ENCODE measurements at places on chromosomes 3 and 15.

DNA sequence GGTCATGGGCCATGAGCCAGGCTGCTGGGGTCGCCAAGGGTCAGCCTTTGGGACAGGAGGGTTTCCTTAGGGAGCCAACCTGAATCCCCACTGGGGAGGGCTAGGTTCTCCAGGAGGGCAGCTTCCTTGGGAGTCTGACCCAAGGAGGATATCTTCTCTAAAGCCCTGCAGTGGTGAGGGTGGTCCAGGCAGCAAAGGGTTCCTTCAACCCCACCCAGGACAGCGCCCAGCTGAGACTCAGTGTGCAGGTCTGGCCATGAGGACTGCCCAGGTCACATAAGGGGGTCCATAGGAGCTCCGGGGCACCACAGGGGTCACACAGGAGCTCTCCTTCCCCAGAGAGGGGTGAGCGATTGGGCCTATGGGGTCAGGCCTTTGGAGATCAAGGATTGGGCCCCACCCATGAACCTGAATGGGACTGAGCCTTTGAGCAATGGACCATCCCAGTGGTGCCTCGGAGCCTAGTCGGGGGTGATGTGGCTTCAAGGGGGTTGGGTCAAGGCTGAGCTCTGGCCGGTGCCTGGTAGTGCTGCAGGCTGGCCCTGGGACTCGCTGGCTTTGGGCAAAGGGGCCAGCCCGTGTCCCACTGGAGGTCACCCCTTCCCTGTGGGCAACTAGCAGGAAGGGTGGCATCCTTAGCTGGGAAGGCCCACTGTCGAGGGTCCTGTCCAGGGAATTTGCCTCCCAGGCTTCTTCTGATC, 216.5 kb downstream of the SNRPN start:
- no peak for DNase-seq

DNA sequence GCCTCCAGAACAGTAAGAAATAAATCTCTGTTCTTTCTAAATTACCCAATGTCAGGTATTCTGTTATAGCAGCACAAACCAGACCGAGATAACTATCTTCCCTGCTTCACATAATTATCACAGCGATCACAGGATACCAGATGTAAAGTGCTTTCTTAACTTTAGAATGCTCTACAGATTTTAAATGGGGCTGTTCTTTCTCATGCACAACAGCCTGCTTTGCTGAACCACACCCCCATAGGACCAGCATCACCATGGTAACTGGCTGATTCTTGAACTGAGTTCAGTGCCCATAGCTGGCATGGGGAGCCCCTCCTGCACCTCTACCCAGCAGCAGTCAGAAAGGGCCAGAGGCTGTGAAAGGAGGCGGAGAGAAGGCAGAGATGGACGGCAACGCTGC, 7.8 kb downstream of the CD80 start:
- no peak for DNase-seq

DNA sequence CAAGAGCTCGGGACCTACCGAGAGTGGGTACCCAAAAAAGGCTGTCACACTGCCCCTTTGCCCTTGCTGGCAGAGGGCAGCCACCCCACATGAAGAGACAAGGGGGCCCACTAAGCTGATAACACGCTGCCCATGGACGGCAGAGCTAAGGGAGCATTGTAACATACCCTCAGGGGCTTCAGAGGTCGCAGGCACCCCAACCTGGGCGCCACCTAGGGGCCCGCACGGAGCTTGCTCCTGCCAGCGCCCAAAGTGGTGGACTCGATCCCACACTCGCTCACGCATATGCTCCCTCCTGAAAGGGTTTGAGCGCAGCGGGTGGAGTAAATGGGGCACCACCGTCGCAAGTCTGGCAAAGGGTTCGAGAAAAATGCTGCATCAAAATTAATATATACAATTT, 975.4 kb downstream of the ZPLD1 start:
- DNase-seq = no peak

DNA sequence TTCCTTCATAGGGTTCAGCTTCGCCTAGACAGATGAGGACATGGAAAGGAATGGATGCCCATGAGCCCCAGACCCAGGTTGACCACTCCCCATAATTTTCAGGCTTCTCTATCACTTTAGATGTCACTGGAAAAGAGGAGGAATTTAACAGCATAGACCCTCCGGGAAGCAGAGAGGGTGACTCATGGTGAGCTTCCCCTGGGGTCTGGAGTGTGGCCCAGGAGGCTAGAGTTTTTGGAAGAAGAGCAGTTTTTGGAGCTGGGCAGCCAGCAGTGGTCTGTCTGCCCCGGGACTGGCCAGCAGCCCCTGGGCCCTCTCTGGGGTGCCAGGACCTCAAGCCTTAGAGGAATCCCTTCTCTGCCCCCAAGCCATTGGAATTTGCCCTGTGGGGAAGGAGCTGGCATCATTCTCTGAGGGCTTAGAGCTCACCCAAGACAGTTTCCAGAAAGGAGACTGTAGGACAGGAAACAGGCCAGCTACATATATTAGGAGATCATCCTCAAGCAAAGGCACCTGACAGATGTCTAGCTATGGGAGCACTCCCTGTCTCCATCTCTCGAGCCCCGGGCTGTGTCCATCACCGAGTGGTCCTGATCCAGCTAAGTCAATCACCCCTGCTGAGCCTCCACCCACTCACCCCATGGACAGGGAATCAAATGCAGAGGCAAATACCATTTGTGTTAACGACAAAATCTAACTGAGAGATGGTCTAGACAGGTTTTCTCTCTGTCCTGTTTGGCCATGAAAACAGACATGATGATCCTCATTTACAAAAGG, 67.3 kb downstream of the MEGF11 start:
- DNase-seq = no peak

DNA sequence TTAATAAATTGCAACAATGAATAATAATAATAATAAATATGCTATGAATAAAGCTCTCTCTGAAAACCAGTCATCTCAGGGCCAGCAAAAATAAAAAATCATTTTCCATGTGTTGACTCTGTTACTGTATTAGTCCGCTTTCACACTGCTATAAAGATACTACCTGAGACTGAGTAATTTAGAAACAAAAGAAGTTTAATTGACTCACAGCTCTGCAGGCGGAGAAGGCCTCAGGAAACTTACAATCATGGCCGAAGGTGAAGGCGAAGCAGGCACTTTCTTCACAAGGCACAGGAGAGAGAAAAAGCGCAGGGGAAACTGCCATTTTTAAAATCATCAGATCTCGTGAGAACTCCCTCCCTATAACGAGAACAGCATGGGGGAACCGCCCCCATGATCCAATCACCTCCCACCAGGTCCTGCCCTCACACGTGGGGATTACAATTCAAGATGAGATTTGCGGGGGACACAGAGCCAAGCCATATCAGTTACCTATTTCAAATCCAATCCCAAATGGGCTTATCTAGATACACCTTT, 224.1 kb downstream of the IGSF11 start:
- DNase-seq = no peak

- no peak for DNase-seq
Observed at GRCh38 chr3:127565711-127566110, 24.8 kb downstream of the TPRA1 start.

DNA sequence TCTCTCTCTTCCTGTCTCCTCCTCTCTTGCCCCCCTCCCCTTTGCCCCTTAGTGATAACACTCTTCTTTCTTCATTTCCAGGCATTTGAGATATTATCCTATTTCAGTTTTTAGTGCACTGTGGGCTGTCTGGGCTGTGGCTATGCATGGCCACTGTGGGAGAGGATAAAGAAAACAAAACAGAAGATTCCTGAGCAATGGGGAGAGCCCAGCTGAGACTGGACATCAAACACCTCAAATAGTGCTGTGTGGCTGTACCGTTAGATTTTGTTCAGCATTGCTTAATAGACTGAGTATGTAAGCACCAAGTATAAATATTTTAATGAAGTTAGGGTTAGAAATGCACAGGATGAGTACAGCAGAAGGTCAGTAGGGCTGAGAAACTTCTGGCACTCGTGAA, 7.9 kb upstream of the GBE1 start:
- DNase-seq = no peak

DNA sequence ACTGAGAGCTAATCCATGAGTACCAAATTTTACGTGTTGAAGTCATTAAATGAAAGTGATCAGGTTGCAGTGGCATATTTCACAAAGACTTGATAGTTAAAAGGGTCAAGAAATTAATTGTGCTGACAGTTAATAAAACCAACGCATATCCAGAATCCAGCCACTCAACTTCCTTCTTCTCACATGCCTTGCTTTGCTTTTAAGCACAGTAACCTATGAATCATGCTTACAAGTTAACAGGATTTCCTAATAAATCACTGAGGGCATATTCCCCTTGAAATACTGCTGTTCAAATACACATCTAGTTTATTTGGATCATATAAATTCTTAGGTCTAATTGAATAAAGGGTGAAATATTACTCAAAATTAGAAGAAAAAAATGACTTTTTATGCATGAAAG, 801.5 kb upstream of the EPHA6 start:
- DNase-seq = no peak

DNA sequence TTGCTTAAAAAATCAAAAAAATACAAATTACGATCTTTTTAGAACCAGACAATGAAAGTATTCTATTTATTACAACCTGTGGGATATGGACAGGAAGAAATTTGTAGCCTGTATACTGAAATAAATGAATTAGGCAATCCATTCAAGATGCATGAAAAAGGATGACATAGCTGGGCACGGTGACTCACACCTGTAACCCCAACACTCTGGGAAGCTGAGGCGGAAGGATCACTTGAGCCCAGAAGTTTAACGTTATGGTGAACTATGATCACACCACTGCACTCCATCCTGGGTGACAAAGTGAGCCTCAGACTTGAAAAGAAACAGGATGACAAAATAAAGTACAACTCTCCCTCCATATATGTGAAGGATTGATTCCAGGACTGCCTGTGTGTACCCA, 74.1 kb downstream of the MSL2 start:
- DNase-seq = no peak

GRCh38 chr3:187398955-187399354, 30.8 kb downstream of the RTP4 start:
- no peak for DNase-seq

DNA sequence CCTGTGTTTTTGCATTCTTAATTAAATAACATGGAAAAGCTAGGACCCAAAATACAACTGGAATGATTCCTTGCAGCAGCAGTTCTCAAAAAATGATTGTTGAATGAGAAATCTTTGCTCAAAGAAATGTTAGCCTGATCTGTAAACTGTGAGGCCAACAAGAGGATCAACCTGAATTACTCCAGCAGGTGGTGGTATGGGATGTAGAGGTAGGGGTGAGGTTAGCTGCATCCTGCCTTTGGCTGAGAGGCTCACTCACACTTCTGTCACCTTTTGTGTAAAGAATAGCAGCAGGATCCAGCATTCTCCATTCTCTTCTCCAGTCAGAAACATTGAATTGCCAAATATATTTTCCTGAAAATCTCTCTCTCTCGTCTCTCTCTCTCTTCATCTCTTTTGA, 26.5 kb upstream of the FAM98B start:
- DNase-seq = no peak

DNA sequence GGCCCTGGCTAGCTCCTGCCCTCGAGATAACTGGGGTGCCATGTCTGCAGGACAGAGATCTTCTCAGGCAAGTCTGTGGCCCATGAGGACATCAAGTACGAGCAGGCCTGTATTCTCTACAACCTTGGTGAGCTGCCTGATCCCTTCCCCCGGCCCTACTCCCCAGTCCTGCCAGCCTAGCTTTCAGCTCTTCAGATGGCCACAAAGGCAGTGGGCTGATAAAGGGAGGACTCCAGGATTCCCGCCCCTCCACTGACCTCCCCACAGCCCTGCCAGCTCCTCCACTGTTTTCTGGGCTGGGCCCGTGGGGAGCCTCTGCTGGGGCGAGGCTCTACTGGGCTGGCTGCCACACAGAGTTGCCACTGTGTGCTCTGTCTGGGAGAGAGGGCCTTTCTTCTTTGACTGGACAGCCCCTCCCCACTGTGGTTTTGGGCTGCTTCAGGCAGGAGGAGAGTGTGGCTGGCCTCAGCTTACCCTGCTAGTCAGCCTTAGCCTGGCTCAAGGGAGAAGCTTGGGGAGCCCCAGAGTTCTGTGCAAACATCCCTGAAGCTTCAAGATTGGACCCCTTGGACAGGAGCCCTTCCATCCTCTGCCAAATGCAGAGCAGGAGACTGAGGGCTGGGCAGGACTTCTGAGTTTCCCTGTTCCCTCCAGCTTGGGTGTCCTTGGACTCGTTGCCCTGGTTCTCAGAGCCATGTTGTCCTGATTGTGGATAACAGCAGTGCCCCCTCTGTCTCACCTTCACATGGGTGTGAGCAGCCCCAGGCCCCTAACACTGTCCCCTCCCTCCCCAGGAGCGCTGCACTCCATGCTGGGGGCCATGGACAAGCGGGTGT, 24.4 kb downstream of the PTPN23 start:
- no peak for DNase-seq

GRCh38 chr3:66537735-66538134, 36.9 kb upstream of the LRIG1 start:
- no peak for DNase-seq

DNA sequence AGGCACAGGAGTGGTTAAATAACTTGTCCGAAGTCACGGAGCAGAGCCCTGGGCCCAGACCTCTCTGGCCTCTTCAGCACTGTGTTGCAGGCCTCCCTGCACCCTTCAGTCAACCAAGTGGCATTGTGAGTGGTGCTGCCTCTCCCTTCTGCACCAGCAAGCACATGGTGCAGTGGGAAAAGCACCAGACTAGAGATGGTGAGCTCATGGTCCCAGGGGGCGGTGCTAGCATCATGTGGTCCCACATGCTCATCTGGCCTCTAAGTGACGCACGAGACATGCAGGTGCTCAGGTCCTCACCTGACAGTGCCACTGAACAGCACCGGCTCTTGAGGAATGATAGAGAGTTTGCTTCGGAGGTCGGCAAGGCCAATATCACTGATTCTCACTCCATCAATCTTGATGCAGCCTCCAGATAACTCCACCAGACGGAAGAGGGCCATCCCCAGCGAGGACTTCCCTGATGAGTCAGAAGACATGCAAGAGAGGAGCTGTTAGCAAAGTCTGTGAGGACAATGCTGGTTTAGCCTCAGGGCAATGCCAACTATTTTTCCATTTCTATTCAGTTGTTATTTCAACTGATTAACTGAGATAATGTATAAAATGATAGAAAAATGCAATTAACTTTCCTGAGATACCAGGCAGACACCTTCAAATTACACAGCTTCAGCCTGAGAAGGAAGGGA, 53.1 kb upstream of the PARL start:
- no peak for DNase-seq

DNA sequence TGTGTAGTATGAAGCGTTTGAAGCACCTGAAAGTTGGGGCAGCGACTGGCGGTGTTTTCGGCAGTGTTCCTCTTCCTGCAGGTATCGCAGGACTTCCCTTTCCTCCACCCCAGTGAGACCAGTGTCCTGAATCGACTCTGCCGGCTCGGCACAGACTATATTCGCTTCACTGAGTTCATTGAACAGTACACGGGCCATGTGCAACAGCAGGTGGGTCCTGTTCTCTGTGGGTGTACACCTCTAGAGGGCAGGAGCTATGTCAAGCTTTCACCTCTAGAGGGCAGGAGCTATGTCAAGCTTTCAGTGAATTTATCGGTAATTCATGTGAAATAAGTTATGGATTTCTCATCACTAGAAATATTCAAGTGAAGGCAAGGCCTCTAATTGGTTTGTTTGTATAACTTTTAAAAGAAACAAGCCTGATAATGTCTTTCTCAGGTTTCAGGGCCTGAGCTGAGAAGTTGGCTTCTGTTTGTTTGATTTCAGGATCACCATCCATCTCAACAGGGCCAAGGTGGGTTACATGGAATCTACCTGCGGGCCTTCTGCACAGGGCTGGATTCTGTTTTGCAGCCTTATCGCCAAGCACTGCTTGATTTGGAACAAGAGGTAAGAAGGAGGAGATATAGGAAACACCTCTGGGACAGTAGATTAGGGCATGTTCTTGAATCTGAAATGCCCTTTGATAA, 5.3 kb downstream of the TUBGCP4 start:
- DNase-seq = peak; percentile 53

- DNase-seq = no peak
Observed at GRCh38 chr3:177220136-177220974, 23.1 kb upstream of the TBL1XR1 start.
